ENCODE measurements at places on chromosomes 6 and 20.

GRCh38 chr6:106750142-106750918, 121.0 kb downstream of the QRSL1 start:
- no peak for DNase-seq

- no peak for DNase-seq
Measured at GRCh38 chr6:6861351-6861894, 246.3 kb upstream of the RREB1 start.

DNA sequence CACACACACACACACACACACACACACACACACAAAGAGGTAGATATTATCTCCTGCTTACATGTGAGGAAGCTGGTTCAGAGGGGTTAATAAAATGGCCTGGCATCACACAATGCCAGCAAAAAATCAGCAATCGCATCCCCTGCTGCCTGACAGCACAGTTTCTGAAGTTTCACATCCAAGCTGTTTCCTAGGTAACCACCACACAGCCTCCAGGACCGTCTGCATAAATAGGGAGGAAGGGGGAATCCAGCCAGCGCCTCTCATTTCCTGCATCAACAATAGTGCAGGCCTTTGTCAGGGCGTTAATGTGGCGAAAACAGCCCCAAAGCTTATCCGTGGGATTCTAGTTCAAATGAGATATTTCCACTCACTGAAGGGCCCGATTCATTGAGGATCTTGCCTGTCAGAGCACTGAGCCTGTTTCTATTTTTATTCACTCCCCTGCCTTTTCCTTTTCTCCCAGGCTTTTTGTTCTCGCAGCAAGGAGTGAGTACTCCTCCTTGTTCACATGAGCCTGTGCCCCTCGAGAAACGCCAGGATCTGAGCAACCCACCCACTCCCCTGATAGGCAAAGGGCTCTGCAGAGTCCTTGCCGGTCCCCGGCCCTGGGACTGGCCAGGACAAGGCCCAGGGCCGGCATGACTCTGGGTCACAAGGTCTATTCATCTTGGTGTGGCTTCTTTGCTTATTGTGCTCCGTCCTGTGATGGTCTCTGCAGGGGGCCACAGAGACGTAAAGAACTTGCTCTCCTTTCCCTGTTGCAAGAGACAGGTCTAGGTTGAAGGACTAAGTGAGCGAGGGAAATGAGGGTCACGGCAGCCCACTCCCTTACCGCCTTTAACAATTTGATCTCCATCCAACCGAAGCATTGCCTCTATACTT, 32.7 kb downstream of the TUBB2B start:
- DNase-seq: peak; percentile 45

DNA sequence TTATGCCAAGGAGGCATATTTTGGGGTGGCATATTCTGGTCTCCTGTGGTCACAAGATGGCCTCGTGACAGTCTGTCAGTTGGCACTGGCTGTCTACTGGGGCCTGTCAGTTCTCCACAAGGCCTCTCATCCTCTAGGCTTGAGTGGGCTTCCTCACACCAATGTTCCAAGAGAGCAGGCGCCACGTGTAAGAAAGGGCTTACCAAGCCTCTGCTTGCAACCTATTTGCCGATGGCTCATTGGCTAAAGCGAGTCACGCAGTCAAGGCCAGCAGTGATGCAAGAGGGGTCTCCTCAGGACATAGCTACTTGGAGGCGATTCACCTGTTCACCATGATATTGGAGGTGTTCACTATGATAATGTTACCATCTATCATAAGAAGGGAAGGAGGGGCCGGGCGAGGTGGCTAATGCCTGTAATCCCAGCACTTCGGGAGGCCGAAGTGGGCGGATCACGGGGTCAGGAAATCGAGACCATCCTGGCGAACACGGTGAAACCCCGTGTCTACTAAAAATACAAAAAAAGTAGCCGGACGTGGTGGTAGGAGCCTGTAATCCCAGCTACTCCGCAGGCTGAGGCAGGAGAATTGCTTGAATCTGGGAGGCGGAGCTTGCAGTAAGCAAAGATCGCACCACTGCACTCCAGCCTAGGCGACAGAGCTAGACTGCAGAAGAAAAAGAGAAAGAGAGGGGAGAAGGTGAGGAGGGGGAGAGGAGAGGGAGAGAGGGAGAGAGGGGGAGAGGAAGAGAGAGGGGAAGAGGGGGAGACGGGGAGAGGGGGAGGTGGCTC, 35.3 kb downstream of the C6orf52 start:
- no peak for DNase-seq

GRCh38 chr6:33719326-33719987, 8.0 kb upstream of the UQCC2 start:
- no peak for DNase-seq

DNA sequence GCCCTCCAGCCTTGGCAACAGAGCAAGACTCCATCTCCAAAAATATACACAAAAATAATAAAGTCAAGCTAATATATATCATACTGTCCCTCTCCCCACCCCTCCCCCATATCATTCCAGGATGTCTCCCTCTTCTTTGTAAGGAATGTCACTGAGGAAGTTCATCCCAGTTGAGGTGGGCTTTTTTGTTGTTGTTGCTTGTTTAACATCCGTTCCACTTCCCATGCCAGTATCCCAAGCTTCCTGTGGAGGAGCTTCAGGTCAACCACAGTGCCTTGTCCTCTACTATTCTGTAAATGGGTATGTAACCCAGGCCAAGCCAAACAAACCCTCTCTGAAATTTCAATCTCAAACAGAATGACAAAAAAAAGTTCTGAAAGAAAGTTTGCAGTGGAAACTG, 19.0 kb upstream of the PTPN1 start:
- DNase-seq: no peak

- no peak for DNase-seq
Measured at GRCh38 chr6:3635482-3635881, 116.0 kb downstream of the PXDC1 start.

DNA sequence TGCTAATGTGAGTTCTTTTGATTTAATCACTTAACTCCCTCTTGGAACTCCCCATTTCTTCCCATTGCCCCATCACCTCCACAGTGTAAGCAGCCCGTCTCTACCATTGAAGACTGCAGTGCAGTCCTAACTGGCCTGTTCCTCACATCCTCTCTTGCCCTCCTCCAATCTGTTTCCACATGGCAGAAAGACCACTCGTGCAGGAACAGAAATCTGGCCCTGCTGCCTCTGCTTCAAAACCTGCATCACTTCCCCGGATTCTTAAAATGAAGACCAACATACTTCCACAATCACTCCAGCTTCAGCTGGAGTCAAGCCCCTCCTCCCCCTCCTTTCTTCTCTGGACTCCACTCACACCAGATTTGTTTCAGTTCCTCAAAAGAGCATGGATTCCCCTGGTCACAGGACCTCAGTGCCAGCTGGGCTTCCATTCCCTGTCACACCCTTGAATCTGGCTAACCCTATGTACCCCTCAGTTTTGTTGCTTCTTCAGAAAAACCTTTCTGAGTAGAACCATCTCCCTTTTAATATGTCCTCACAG, 802.3 kb downstream of the MAFB start:
- no peak for DNase-seq

GRCh38 chr6:158073776-158074175, 92.1 kb downstream of the SYNJ2 start:
- DNase-seq: no peak
